ENCODE measurements at places on chromosomes 11 and 22. TPM values are rescaled to one million over a fixed set of nuclear protein-coding genes. Genes with fewer than 3 reads are reported as not detected.
A peak's percentile ranks its signal among the peaks of the same experiment; 100 is the strongest.

- no peaks in the 10 kb centered on the region for H3K4me1 ChIP-seq
- H3K27me3 ChIP-seq = no peaks in the 10 kb centered on the region
- no peak overlapping the region for H3K4me3 ChIP-seq
- DNase-seq = no peak
- H3K36me3 ChIP-seq = no peaks in the 10 kb centered on the region
Observed at GRCh38 chr11:19800714-19801519, 88.3 kb downstream of the NAV2 start.

DNA sequence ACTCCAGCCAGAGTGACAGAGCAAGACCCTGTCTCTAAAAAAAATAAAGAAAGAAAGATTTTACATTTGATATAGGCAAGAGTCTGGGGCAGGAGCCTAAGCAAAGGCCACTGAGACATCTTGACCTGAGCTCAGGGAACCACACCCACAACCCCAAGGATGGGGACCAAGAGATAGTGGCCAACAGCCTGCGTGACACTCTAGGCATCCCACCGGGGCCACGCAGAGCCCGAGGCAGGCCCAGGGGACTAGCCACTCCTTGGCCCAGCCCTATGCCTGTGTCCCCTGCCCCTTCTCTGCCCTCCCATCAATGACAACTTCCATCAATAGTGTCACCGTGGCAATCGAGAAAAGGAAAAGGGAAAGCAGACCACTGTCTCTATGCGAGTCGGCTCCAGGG, 41.1 kb downstream of the MN1 start:
- H3K4me1 ChIP-seq = no peaks in the 10 kb centered on the region
- no peaks in the 10 kb centered on the region for H3K36me3 ChIP-seq
- no peak for DNase-seq
- no peaks in the 10 kb centered on the region for H3K27me3 ChIP-seq

DNA sequence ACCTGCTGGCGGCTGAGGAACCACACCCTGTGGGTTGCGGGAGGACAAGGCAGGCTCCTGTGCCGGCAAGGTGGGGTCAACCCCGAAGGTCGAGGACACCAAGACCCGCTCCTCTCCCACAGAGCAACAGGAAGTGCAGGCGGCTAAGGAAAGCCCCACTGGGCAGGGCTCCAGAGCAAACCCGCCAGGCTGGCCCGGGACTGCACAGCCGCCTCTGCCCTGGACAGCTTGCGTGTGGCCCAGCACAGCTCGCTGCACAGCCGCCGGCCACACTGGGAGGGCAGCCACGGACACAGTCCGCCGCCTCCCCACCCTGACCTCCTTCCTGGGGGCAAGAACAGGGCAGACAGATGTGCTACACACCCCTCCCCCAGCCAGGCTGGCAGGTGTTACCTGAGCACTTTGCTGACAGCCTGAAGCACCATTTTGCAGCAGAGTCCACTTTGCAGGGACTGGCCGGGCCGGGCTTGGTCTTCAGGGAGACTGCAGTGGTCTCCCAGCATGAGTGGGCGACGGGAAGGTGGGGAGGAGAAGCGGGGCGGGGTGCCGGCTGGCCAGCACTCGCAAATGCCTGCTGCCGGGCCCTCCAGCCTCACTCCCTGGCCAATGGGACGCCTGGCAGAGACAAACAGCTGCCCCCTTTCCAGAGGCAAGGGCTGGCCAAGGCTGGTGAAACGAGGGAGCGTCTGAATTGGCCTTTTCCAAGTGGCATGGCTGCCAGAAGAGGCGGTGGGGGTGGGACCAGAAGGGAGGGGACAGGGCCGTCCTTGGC, at the start of gene MOB2:
MOB2 (minus strand) TSS at position 726 of the 772 bp plus-strand sequence; CDS start at position 503, 223 bp downstream.
- DNase-seq = peak; percentile 26
- H3K4me3 ChIP-seq = no peak within 1 kb of the TSS
- H3K27me3 ChIP-seq = no peaks in the 10 kb centered on the region
- H3K27ac ChIP-seq = peak within 1 kb of the TSS; percentile 18
- H3K36me3 ChIP-seq = no peaks in the 10 kb centered on the region

- no peak for DNase-seq
- no peaks in the 10 kb centered on the region for H3K4me1 ChIP-seq
- H3K4me3 ChIP-seq = no peak overlapping the region
Observed at GRCh38 chr22:34620832-34621231, 445.1 kb upstream of the ISX start.

GRCh38 chr11:14015711-14016110, 53.2 kb downstream of the SPON1 start:
- no peaks in the 10 kb centered on the region for H3K4me1 ChIP-seq
- no peak for DNase-seq
- H3K27me3 ChIP-seq = no peaks in the 10 kb centered on the region
- no peaks in the 10 kb centered on the region for H3K36me3 ChIP-seq
- no peak overlapping the region for H3K4me3 ChIP-seq
- H3K27ac ChIP-seq = no peak overlapping the region

DNA sequence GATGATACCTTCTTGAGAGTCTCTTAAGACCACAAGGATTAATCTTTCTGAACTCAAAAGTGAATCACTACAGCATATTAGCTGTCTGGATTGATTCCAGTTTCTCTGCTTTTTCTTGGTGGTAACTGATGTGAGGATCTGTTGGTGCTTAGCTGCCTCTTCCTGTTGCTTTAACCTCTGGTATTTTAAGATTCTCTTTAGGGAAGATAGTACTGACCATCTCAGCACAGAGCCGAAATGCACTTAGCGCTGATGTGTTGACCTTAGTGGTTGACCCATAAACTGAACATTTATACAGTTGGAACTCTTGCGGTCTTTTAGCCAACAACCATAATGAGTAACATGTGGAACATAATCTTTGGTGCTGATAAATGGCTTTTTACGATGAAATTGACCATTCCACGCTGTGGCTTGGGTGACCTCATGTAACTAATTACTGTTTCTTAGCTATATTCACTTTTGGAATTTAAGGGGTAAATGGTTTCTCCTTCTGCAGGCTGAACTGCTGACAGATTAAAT, 33.7 kb downstream of the APLP2 start:
- no peak overlapping the region for H3K27ac ChIP-seq
- DNase-seq = no peak
- no peak overlapping the region for H3K4me3 ChIP-seq
- no peaks in the 10 kb centered on the region for H3K27me3 ChIP-seq
- H3K36me3 ChIP-seq = peaks cover 11% of the 10 kb centered on the region

- H3K27ac ChIP-seq = no peak overlapping the region
- H3K4me3 ChIP-seq = no peak overlapping the region
- H3K27me3 ChIP-seq = peaks cover 18% of the 10 kb centered on the region
- H3K36me3 ChIP-seq = no peaks in the 10 kb centered on the region
- DNase-seq = no peak
Observed at GRCh38 chr11:57479021-57479663, 18.8 kb downstream of the RTN4RL2 start.

- no peaks in the 10 kb centered on the region for H3K27me3 ChIP-seq
- H3K4me1 ChIP-seq = no peaks in the 10 kb centered on the region
Observed at GRCh38 chr11:132168344-132168981, 798.0 kb downstream of the NTM start.

GRCh38 chr11:133206313-133207005, 325.8 kb downstream of the OPCML start:
- DNase-seq = no peak
- H3K36me3 ChIP-seq = no peaks in the 10 kb centered on the region
- no peaks in the 10 kb centered on the region for H3K4me1 ChIP-seq

DNA sequence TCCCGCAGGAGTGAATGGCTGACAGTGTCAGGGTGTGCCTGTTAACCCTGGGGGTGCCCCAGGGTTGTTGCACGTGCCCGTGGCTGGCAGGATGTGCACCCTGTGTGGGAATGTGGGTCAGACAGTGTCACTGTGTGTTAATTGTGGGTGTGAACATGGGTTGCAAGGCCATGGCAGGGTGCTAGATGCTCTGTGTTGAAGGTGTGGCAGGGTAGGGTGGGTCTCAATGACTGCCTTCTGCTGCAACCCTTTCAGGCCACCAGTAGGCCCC, 8.3 kb downstream of the RIN1 start:
- no peaks in the 10 kb centered on the region for H3K36me3 ChIP-seq
- peak; percentile 41 for DNase-seq
- no peak overlapping the region for H3K27ac ChIP-seq
- no peaks in the 10 kb centered on the region for H3K27me3 ChIP-seq
- H3K4me1 ChIP-seq = peaks cover 27% of the 10 kb centered on the region
- H3K4me3 ChIP-seq = no peak overlapping the region

GRCh38 chr11:95849087-95849825, 59.0 kb downstream of the CEP57 start:
- H3K4me3 ChIP-seq = no peak overlapping the region
- H3K27ac ChIP-seq = no peak overlapping the region
- DNase-seq = peak; percentile 39
- no peaks in the 10 kb centered on the region for H3K4me1 ChIP-seq

DNA sequence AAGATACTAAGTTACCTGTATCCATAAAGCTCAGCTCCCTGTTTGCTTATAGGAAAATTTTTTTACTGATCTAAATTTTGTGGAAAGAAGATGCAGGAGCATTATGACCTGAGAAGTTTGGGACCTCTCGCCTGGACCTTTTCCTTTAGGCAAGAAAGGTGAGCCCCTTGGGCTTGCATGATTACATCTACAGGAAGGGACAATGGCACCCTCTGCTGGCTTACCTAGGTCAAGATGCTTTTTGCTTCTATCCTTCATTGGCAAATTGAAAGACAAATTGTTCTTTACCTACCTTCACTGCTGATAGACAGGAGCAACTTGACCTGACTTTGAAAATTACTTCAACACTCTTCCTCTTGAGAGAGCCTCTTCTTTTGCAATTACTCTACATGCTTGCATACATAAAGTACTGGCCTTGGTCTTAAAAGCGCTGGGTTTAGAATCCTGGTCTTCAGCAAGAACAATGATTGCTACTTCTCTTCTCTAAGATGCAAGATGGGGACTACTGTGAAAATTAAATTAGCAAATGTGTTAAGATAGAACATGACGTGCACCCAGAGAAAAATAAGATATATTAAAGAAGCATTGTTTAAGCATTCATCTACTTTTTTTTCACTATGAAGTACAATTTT, 147.2 kb downstream of the TRPC6 start:
- H3K36me3 ChIP-seq = no peaks in the 10 kb centered on the region
- no peak overlapping the region for H3K27ac ChIP-seq
- no peaks in the 10 kb centered on the region for H3K27me3 ChIP-seq
- DNase-seq = no peak

- H3K27me3 ChIP-seq = no peaks in the 10 kb centered on the region
- no peaks in the 10 kb centered on the region for H3K36me3 ChIP-seq
- H3K4me1 ChIP-seq = no peaks in the 10 kb centered on the region
- H3K27ac ChIP-seq = no peak overlapping the region
- no peak for DNase-seq
Observed at GRCh38 chr22:48727454-48728058, 1100.1 kb downstream of the BRD1 start.

DNA sequence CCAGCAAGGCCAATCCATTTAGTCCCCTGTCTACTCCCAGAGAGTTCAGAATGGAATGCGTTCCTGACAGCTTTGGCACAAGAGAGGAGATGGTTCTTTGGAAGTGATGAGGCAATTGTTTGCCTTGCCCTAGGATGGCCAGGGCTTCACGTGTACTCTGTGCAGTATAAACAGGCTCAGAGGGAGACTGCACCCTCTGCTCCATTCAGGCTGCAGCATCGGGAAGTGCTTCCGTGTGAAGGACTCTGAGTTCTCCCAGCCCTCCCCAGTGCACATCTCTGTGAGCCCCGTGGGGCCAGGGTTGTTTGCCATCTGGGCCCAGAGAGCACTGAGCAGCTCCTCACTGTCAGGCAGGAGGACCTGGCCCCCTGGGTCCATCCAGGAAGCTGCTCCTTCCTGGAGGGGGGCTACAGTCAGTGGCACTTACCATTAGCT, 215.3 kb upstream of the TBCEL start:
- peaks cover 5% of the 10 kb centered on the region for H3K27me3 ChIP-seq
- H3K4me3 ChIP-seq = no peak overlapping the region
- no peak overlapping the region for H3K27ac ChIP-seq
- H3K4me1 ChIP-seq = no peaks in the 10 kb centered on the region
- H3K36me3 ChIP-seq = no peaks in the 10 kb centered on the region

- DNase-seq = no peak
- H3K4me1 ChIP-seq = peaks cover 20% of the 10 kb centered on the region
- no peaks in the 10 kb centered on the region for H3K27me3 ChIP-seq
- H3K36me3 ChIP-seq = no peaks in the 10 kb centered on the region
- no peak within 1 kb of the TSS for H3K27ac ChIP-seq
Observed at GRCh38 chr11:67452141-67452952, at the start of gene GPR152. TSS of gene GPR152 (minus strand) at chr11:67452729. CDS start at chr11:67452724, 5 bp downstream.

GRCh38 chr11:32069361-32070058, 21.4 kb upstream of the RCN1 start:
- H3K36me3 ChIP-seq = no peaks in the 10 kb centered on the region
- DNase-seq = no peak
- no peak overlapping the region for H3K27ac ChIP-seq

GRCh38 chr11:61142424-61142823, 18.8 kb downstream of the VPS37C start:
- H3K27ac ChIP-seq = peak overlapping the region; percentile 43
- H3K4me1 ChIP-seq = peaks cover 4% of the 10 kb centered on the region
- peaks cover 1% of the 10 kb centered on the region for H3K36me3 ChIP-seq
- no peak for DNase-seq

DNA sequence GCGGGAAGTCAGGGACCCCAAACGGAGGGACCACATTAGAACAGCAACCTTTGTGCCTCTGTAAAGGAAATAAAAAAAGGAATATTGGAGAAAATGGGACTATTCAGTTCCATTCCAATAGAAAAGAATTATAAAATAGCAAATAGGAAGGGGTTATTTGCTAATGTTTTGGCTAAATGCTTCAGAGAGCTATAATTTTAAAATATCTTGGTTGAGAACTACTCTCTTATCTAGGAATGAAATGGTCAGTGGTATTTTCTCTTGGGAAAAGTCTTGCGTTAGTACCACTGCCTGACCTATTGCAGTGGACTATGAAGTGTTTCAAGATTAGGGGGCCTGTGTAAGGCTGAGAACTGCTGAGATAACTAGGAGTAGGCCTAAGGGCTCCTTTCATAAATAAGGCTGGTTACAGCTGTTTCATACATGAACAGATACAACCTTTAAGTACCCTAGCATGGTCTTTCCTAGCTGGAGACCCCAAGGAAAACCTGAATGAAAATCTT, 6.9 kb upstream of the WEE1 start:
- H3K36me3 ChIP-seq = peaks cover under 1% of the 10 kb centered on the region
- DNase-seq = no peak
- peaks cover 37% of the 10 kb centered on the region for H3K4me1 ChIP-seq
- peak overlapping the region; percentile 82 for H3K27ac ChIP-seq
- H3K27me3 ChIP-seq = no peaks in the 10 kb centered on the region
- no peak overlapping the region for H3K4me3 ChIP-seq

- H3K36me3 ChIP-seq = no peaks in the 10 kb centered on the region
- H3K27me3 ChIP-seq = peaks cover 17% of the 10 kb centered on the region
- DNase-seq = no peak
- H3K4me3 ChIP-seq = no peak within 1 kb of the TSS
Observed at GRCh38 chr11:63243533-63243932, at the start of gene SLC22A25. TSS of gene SLC22A25 (minus strand) at chr11:63243599. CDS start at chr11:63229652, 13,947 bp downstream.

The FAM180B gene
- total RNA-seq = not detected

The SCGB1D2 gene
- not detected for total RNA-seq

The TMEM225 gene
- not detected for total RNA-seq

The MAPK8IP2 gene
- total RNA-seq = 0.10 TPM

The CCND1 gene
- 0.19 TPM for total RNA-seq

The DUSP8 gene
- 2.4 TPM for total RNA-seq

Data from activated CD4-positive, alpha-beta memory T cell treated with anti-CD3 and anti-CD28 coated beads for 36 hours (primary cell).